ENCODE measurements at places on chromosomes 2 and 18.

DNA sequence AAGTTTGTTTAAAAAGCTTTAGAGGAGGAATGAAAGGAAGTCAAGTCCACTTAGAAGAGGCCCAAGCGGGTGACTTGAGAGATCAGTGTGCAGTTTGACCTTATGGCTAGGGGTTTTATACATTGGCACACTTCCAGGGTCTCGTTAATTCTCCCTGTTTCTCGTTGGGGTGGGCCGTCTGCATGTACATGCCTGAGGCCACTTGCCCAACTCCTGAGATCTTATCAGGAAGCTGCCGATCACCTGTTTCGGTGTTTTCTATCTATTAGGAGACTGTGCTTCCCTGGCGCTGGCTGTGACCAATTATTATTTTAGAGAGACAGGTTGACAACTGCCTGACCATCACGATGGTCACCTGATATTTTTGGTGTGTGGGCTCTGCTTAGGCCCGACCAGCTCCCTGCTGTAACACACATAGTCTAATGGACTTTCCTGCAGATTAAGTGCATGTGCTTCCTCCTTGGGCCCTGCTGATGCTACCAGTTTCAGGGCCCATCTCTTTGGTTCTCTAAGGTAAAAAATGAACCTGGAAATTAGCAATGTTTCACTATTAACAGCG, 31.0 kb upstream of the MSH6 start:
- DNase-seq = no peak

DNA sequence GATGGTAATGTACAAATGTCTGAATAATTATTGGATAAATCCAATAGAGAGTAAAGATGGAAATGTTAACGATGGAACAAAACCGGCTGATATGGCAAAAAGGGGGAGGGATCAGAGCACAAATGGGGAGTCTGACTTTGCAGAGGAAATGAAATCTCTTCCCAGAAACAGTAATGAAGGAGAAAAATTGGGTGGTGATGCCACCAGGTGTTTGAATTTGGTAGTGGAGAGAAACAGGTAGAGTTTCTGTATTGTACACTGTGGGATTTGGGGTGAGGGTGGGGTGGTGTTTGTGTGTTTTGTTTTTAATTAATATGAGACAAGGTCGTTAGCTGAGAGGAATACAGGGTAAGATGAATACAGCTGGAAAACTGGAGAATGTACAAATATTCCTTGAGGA, 20.4 kb upstream of the XDH start:
- no peak for DNase-seq

DNA sequence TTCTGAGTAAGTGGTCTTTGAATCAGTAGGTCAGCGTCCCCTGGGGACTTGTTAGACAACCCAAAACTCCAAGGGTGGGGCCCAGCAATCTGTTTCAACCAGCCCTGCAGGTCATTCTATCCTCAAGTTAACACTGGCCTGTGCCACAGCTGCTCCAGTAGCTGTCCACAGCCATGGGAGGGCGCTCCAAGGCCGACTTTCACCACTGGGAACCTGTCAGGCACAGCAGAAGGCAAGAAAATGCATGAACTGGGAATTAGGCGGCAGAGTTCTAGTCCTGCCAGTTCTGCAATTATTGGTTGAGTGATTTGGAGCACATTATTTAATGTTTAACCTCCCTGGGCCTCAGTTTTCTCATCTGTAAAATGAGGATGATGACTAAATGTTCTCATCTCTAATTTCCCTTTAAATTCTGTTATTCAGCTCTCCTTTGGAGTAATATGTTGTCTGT, 17.4 kb upstream of the MRPL33 start:
- DNase-seq = peak; percentile 68

GRCh38 chr2:141707486-141707885, 423.3 kb downstream of the LRP1B start:
- DNase-seq = no peak

DNA sequence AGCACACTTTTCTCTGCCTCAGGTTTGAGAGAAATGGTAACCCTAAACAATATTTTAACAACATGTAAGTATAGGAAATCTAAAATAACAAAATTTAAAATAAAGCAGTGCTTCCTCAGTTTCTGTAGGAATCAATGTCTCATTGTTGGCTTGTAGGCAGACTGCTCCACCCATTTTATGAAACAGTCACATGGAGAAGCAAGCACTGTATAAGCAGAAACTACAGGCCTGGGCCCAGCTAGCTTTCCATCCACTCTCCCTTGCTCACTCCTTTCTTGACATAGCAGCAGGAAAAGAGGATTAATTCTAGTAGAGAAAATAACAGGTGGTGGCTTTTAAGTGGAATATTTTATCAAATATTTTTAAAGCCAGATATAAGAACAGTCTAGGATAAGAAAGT, 97.2 kb downstream of the PLEKHM3 start:
- no peak for DNase-seq

DNA sequence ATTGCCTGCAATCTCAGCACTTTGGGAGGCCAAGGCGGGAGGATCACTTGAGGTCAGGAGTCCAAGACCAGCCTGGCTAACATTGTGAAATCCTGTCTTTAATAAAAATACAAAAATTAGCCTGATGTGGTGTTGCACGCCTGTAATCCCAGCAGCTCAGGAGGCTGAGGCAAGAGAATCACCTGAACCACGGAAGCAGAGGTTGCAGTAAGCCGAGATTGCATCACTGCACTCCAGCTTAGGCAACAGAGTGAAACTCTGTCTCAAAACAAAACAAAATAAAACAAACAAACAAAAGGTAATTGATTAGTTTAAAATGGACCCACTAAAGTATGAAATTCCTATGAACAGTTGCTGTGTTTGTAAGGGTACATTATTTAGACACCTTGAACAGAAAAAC, 39.8 kb downstream of the CDH7 start:
- DNase-seq = no peak

GRCh38 chr18:37847544-37847943, 281.9 kb upstream of the CELF4 start:
- no peak for DNase-seq

DNA sequence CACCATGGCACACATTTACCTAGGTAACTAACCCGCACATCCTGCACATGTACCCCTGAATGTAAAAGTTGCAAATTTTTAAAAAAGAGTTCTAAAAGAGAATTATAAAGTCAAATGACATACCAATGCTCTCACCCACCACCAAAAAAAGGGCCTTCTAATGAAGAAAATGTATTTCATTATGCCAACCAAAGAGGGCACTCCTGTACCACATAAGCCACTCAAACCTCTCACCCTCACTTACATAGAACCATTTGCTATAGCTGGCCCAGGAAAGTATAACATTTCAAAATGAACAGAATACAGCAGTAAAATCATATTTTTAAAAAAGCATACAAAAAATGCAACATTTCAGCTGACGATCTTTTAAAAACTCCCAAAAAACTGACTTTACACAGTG, 241.5 kb upstream of the PKDCC start:
- DNase-seq = no peak

DNA sequence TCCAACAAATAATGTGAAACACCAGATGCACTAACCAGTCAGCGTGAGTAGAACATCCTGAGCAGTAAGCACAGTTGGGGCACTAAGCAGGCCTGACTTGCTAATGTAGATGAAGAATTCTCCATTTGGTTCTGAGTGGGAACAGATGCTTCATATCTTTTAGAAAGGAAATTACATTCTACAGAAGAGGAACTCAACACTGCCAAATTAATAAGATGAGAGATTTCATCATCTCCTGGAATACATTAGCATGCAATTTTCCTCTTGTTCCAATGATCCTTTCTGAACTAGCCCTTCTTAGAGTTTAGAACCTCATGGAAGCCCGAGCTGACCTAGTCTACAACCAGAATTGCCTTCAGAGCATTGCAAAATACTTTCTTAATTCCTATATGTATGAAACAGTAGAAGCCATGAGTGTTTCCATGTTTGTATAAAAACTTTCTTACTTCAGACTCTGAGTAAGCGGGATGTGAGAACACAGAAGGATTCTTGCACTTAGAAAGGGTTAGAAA, 34.8 kb downstream of the COL5A2 start:
- no peak for DNase-seq

- no peak for DNase-seq
These were observed 9.8 kb downstream of the CD302 start for GRCh38 chr2:159788253-159788652.

- DNase-seq = no peak
These were observed 195.1 kb downstream of the SEPTIN10 start for GRCh38 chr2:109418716-109419115.

GRCh38 chr2:67651565-67651964, 254.4 kb downstream of the ETAA1 start:
- DNase-seq = no peak

- no peak for DNase-seq
These were observed 80.3 kb downstream of the TSHZ1 start for GRCh38 chr18:75290737-75291358.

DNA sequence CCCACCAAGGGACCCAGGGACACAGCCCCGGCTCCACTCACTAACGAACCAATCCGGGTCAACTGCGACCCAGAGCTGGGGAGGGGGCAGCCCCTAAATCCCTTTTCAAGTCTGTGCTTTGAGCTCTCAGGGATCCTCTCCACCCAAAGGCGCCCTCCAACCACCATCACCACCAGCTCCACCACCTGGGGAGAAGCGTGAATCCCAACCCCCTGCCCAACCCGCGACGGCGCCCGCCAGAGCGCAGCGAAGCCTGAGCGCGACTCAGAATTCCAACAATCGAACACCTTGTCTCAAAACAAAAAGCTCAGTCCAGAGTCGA, 497 bp downstream of the DSC3 start:
- no peak for DNase-seq

GRCh38 chr2:106812383-106812782, 73.6 kb downstream of the ST6GAL2 start:
- no peak for DNase-seq

- peak; percentile 85 for DNase-seq
These were observed 21.2 kb downstream of the GRB14 start for GRCh38 chr2:164599954-164600589.

GRCh38 chr2:238910751-238911351, 63.0 kb downstream of the TWIST2 start:
- peak; percentile 5 for DNase-seq

DNA sequence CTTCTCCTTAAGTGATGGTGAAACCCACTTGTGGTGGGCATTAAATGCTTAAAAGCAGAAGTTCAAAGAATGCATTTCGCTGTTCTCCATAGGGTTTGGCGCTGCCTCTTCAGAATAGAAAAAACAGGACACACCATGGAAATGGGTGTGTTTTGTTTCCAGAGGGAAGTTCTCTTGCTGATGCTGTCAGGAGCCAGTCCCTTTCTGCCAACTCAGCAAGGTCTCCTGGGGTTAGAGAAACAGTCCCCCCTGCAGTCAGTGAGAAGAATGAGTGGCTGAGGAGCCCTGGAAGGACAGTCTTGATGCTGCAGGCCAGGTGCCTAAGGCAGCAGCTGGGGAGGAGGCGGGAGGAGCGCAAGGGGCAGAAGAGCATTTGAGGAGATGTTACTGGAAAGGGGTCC, 37.8 kb upstream of the ASAP2 start:
- DNase-seq = no peak

GRCh38 chr2:109513749-109514588, 99.8 kb downstream of the SEPTIN10 start:
- DNase-seq = no peak

DNA sequence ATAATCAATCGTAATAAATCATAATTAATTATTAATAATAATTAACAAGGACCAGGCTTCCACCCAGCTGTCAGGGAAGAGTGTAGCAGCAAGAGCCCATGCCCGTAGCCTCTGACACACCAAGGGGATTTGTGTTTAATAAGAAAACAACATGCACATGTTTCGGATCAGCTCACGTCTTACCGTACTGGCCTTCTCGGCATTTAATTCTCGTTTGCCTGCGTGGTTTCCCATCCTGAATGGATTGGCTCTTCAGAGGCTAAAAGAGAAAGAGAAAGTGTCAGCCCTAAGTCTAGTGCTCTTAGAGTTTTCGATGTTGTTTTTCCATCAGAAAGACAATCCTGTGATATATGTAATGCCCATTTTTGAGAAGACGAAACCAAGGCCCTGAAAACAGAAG, 27.6 kb downstream of the MBP start:
- DNase-seq = no peak

GRCh38 chr2:68834737-68835376, 36.3 kb downstream of the BMP10 start:
- DNase-seq = no peak

GRCh38 chr18:11948852-11949523, 32.3 kb upstream of the IMPA2 start:
- DNase-seq = no peak

- DNase-seq = no peak
These were observed 138.9 kb downstream of the PXDN start for GRCh38 chr2:1605102-1606045.

DNA sequence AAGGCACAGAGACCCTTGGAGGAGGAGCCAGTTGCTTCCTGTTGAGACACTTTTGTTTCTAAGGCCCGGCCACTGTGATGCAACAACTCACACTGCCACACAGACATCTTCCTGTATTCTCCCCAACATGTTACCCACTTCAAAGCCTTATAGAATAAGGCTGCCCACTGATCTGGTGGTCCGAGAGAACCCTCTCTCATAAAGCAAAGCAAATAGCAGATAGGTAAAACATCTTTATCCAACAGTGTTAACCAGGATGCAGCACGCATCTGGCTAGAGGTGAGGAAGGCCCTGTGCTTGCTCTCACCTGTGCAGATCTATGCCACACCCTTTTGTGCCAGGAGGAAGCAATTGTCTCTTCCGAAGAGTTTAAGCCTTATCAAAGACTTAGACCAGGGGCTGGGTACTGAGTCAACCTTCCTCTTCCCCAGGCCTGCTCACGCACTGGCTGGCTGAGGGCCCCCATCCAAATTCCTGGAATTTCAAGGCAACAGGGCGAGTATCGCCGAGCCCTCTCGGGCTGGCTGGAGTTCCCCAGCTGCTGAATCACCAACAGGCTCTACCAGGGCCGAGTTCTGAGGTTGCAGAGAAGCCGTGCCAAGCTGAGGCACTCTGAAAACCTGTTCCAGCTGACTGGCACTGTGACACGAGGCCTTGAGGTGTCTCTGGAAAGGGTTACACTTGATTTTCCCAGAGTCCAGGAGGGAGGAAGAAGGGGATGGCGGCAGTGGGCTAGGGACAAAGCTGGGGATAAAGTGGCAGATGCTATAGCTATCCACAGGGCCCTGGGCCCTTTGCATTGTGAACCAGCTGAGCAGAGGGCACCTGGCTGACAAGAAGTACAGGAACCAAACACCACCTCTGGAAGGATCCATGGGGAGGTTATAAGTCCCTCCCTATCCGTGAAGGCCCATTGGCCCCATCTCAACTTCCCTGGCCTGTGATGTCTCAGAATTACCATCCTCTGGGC, 29.3 kb downstream of the TGFA start:
- DNase-seq = no peak

- no peak for DNase-seq
These were observed 38.9 kb downstream of the THAP4 start for GRCh38 chr2:241598061-241598460.

GRCh38 chr2:118945881-118946280, 3.9 kb downstream of the MARCO start:
- no peak for DNase-seq
